Stimulated activated CD4-positive, alpha-beta T cell treated with anti-CD3 and anti-CD28 coated beads, TNF-alpha, amount 100 ng/mL, for 1 hour (primary cell): ENCODE measurements at places on chromosomes 12 and 14.

GRCh38 chr12:52675301-52675701 lies 4.9 kb downstream of the KRT1 start:
- DNase-seq, result no peak

DNA sequence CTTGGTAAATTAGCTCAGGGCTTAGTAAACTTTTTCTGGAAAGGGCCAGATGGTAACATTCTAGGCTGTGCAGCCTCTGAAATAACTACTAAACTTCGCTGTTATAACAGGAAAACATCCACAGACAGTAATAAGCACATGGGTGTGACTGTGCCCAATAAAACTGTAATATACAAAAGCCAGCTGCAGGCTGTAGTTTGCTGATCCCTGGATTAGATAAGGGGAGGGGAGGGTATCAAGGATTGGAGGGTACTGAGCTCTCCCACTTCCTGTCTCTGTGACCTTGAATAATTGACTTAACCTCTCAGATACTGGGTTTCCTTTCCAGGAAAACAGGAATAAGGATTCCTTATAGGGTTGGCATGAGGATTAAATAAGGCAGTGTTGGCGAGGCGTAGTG lies 81.2 kb downstream of the CCDC60 start:
- no peak for DNase-seq

- DNase-seq, result no peak
Observed at GRCh38 chr12:96698521-96698920, 208.5 kb upstream of the NEDD1 start.

DNA sequence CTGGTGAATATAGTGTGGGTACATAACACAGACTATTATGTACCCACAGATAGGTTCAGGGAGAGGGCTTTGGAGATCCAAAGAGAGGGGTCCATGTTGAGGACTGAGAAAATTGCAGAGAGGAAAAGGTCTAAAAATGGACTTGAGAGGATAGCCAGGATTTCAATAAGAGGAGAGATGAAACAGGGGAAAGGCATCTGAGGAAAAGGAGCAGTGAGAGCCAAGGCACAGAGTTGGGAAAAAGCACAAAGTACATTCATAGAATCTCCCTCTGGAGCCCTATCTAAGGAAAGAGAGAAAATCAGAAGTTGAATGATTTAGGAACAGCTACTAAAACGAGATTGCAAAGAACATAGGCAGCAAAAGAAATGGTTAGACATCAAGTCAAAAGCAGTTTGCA lies 182.8 kb downstream of the SRGAP1 start:
- no peak for DNase-seq

GRCh38 chr12:124837958-124838803 lies 25.5 kb downstream of the SCARB1 start:
- DNase-seq, result no peak
